ENCODE measurements at places on chromosomes 11 and 22.

GRCh38 chr11:72443016-72443415 lies 8.7 kb upstream of the CLPB start:
- DNase-seq, result no peak

- DNase-seq, result no peak
Measured at GRCh38 chr11:28114731-28115130, 6.5 kb downstream of the METTL15 start.

DNA sequence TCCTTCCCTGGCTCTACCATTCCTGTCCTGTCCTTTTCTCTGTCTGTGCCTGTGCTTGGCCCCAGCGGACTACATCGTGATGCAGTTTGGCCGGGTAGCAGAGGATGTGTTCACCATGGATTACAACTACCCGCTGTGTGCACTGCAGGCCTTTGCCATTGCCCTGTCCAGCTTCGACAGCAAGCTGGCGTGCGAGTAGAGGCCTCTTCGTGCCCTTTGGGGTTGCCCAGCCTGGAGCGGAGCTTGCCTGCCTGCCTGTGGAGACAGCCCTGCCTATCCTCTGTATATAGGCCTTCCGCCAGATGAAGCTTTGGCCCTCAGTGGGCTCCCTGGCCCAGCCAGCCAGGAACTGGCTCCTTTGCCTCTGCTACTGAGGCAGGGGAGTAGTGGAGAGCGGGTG lies 20.4 kb downstream of the TUB start:
- no peak for DNase-seq

- peak; percentile 30 for DNase-seq
Measured at GRCh38 chr11:1168256-1168655, 10.5 kb downstream of the MUC5AC start.

DNA sequence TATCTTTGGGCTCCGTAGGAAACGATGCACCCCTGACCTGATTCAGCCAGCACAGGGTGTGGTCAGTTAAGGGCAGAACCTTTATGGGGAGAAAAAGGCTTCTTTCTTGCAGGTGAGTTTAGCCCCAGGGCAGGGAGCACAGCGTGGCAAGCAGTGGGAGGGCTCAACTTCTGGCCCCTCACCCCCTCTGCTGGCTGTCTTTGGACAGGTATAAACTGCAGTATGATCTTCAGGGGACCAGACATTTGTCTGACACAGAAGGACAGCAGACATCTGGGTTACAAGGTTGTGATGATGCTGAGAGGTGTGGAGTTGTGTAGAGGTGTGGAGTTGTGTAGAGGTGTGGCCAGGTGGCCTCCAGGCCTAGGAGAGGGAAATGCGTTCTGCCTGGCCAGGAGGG lies 324.0 kb upstream of the PLET1 start:
- DNase-seq, result peak; percentile 48

DNA sequence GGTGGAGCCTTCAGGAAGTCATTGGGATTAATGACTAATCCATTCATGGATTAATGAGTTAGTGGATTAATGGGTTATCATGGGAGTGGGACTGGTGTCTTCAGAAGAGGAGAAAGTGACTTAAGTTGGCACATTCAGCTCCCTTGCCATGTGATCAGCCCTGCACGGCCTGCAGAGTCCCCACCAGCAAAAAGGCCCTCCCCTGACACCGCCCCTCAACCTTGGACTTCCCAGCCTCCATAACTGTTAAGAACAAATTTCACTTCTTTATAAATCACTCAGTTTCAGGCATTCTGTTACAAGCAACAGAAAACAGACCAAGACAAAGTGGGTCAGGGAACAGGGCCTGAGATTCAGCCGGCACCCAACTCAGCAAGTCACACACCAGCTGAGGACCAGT lies 85.3 kb downstream of the MICAL3 start:
- no peak for DNase-seq

DNA sequence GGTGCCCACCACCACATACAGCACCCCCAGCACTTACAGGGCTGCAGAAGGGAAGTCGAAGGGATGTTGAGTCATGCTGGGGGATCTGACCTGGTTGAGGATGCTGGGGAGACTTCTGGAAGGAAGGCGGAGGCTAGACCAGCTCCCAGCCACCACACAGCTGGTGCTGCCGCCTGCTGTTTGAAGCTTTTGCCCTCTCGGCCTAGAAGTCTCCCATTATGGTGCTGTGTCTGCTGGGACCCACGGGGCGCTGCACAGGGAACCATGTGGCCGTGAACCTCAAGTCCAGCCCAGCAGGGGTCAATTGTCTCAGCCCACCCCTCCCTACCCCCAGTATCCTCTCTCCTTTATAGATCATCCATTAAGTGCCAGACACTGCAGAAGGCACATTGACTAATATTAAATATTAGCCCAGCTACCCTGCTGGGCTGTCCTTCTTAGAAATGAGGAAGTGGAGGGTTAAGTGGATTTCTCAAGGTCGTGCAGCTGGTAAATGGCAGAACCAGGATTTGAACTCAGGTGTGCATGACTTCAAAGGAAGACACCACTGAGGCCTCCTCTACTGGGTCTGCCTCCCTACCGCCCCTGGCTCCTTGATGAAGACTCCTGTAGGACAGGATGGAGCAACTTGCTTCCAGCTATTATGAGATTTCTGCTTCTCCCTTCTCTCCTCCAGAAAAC lies 49.7 kb downstream of the CYTH4 start:
- DNase-seq, result no peak

DNA sequence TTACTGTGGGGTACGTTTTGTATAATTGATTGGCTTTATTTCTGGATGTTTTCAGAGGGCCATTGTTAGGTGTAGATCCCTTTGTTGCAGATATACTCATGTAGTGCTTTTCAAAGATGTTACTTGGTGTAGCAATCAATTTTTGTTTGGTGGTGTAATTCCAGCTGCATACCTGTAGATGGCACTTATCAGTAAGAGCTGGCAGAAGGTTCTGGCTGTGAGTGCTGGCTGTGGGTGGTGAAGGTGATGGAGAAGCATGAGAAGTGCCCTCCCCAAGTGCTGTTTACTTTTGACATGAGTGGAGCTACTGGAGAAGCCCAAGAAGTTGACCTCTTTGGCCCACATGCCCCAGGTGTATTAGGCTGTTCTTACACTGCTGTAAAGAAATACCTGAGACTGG lies 1074.9 kb downstream of the FAM181B start:
- peak; percentile 45 for DNase-seq

GRCh38 chr11:125892994-125893393 lies 5.5 kb downstream of the HYLS1 start:
- no peak for DNase-seq

DNA sequence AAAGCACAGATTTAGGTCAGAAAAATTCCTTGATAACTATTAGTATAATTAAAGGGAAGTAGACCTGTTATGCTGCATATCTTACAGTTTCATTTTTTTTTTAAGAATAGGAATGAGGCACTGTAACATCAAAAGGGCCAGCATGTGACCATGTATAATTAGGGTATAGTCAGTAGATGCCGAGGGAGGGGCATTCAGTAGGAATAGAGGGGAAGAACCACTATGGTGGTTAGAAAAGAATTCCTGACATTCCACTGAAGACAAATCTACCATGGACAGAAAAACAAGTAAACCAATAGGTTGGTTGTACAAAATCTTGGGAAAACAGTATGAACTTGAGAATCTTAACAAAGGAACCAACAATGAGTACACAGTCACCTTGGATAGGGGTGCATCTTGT lies 78.4 kb upstream of the CCDC179 start:
- no peak for DNase-seq

GRCh38 chr11:122287401-122287800 lies 171.4 kb upstream of the BLID start:
- no peak for DNase-seq

DNA sequence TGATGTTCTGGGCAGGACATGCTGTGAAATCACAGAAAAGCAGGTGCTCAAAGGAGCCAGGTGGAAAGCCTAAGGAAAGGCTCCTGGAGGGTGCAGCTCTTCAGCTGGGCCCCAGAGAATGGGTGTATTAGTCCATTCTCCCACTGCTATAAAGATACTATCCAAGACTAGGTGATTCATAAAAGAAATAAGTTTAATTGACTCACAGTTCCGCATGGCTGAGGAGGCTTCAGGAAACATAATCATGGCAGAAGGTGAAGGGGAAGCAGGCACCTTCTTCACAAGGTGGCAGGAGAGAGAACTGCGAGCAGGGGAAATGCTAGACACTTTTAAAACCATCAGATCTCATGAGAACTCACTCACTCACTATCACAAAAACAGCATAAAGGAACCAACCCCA lies 43.1 kb upstream of the DEUP1 start:
- DNase-seq, result no peak

DNA sequence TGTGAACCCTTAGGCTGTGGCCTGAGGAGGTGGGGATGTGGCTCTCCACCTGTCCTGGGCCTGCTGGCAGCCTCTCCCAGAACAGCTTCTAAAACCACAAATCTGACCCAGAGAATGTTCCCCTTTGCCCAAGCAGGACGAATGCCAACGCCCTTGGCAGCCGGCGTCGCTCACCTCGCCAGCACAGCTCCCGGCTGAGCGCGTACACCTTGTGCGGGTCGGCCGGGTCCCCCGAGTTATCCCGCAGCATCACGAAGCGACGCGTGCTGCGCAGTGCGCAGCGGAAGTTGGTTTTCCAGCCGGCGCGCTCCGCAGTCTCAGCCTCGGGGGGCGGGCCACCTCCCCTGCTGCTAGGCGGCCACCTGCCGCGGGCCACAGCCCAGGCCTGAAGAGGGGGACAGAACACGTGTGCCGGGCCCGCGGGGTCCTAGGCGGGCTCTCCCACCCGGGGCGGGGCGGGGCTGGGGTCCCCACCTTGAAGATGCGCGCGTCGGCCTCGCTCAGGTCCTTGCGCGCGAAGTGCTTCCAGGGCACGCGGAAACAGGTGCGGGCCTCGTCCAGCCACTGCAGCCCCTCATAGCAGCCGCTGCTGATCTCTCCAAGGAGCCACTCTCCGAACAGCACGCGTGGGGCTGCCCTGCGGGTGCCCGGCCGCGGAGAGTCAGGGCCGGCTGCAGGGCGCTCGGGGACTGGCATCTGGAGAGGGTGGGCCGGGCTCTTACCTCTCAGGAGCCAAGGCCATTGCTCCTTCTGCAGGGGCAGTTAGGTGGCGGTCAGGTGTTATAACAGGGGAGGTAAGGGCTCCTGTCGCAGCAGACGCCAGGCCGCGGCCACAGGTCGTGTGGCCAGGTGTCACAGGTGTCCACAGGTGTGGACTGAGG lies 887 bp downstream of the IRF7 start:
- DNase-seq, result no peak

- no peak for DNase-seq
Measured at GRCh38 chr11:15697437-15698236, 582.9 kb downstream of the INSC start.

- DNase-seq, result no peak
Measured at GRCh38 chr11:124646148-124646547, 23.5 kb downstream of the TBRG1 start.

DNA sequence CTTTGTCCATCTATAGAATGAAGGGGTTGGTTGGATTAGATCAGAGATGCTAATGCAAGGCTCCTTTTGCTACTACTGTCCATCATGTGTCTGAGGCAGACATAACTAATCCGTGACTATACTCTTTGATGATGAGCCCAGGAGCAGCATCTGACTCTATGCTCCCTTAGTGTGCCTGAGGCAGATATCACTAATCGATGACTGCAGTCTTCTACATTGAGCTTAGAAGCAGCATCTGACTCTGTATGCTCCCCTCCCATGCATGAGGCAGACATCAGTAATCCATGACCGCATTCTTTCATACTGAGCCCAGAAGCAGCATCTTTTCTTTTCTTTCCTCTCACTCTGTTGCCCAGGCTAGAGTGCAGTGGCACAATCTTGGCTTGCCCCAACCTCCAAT lies 4.2 kb downstream of the TCN2 start:
- peak; percentile 1 for DNase-seq

DNA sequence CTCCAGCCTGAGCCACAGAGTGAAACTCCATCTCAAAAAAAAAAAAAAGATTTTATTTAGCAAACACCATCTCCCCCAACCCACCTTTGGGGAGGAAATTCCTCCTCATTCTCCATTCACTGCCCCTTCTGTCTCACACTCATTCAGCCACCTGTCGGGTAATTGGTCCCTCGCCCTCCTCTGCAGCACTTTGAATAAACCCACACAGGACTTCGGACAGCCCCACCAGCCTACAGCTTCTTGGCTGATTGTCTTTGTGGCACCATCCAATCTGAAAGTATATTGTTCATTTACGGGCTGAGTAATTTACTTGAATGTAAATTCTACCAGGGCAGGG lies 7.5 kb upstream of the GGA1 start:
- DNase-seq, result no peak

GRCh38 chr11:58914821-58915543 lies 24.3 kb upstream of the GLYATL1 start:
- DNase-seq, result no peak

GRCh38 chr11:12581923-12582322 lies 92.3 kb upstream of the TEAD1 start:
- DNase-seq, result peak; percentile 49

DNA sequence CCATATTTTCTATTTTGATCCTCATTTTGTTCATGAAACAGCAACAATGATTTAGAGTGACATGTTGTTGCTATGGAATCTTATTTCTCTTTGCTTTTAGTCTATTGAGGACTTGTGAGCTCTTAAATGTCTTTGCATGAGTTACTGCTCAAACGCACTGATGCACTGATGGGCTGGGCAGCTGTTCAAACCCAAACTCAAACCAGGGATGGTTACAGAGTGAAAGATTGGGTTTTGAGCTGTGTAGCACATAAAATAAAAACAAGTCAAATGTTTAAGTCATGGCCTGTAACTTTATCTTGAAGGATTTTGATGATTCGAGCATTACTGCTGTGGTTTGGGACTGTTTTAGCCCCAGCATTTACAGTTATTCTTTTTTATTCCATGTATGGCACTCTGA lies 20.1 kb upstream of the NCAM1 start:
- DNase-seq, result no peak

GRCh38 chr11:115275045-115275444 lies 229.2 kb downstream of the CADM1 start:
- no peak for DNase-seq

- DNase-seq, result no peak
Measured at GRCh38 chr11:14150878-14151277, 188.4 kb downstream of the SPON1 start.

- DNase-seq, result no peak
Measured at GRCh38 chr22:35467681-35468434, 67.9 kb downstream of the MCM5 start.

GRCh38 chr11:22774716-22775115 lies 54.9 kb downstream of the SVIP start:
- DNase-seq, result no peak

Data from D341Med (cell line).